Stimulated activated CD4-positive, alpha-beta T cell treated with anti-CD3 and anti-CD28 coated beads, Interleukin-1b, Interleukin-23, amount 100 ng/mL, for 24 hours (primary cell): ENCODE measurements at places on chromosomes 7 and 10.

DNA sequence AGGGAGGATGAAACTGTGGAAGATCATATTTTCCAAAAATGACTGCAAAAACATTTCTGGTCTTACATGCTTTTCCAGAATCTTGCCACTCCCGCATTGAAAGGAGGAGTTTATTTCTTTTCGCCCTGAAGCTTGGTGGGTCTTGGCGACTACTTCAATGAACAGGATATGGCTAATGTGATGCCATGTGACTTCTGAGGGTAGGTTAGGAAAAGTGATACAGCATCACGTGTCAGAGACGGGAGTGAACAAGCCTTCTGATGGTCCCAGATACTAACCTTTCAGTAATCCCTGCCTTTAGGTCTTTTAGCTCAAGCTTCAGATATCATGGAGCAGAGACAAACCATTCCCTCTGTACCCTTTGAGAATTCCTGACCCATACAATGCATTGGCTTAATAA, 192.2 kb upstream of the HPS1 start:
- DNase-seq = no peak

DNA sequence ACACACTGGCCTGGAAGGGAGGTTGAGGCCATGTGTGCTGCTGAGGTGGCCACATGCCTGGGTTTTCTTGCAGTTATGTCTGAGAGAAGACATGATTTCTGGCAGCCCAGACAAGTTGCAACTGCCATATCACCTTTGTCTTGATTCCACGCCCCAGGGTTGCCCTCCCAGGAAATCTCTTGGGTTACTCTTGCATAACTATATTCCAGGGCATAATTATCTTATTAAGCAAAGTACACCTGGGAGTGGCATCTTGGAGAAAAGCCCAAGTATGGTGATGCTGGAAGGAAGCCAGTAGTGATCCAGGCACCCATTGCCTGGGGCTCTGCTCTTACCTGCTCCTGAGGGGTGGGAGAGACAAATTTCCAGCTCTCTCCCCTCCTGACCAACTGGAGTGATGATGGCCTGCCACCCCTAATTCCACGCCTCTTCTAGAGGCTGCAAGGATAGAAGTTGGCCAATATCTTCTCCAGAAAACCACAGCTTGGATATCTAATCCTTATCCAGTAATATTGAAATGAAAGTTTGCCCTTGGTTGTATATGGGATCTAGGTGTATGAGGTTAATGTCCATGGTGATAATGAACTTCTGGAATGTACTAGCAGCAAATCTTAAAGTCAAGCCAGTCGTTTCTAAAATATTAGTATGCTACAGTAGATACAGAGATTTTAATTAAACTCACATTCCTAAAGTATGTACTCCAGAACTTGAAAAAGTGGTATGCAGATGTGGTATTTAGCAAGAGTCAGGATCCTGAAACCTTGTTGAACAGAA, 5.0 kb downstream of the AKR1B10 start:
- no peak for DNase-seq

GRCh38 chr10:48801001-48801421, 116.3 kb downstream of the WDFY4 start:
- no peak for DNase-seq

GRCh38 chr7:39890411-39890810, 59.6 kb upstream of the CDK13 start:
- no peak for DNase-seq

- DNase-seq = no peak
Measured at GRCh38 chr7:21766218-21766617, 179.5 kb downstream of the CDCA7L start.

DNA sequence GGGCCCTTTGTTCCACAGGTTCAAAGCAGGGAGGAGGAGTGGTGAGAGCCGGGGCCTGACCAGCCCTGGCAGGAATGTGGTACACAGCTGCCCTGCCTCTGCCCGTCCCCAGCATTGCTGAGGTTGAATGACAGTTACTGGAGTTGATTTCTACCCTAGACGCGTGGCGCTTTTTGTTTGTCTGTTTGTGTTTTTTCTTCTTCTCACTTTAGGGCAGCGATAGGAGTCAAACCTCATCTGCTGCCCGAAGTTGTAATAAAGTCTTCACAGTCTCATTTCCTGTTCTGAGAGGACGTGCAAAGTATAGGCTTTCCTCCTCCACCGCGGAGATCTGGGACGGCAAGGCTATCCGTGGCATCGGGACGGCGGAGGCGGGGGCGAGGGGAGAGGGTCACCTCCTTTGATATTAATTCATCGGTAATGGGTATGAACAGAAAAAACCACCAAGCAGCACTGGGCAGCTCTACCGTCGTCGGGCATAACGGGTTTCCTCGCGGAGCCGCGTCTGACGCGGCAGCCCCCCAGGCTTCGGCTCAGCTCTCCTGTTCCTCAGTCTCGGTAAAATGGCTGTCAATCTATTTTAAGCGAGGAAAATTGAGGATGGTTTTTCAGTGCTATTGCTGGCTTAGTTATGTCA, 160.8 kb downstream of the LRMDA start:
- DNase-seq = no peak

- DNase-seq = no peak
Measured at GRCh38 chr10:34018784-34019183, 684.3 kb upstream of the NRP1 start.

DNA sequence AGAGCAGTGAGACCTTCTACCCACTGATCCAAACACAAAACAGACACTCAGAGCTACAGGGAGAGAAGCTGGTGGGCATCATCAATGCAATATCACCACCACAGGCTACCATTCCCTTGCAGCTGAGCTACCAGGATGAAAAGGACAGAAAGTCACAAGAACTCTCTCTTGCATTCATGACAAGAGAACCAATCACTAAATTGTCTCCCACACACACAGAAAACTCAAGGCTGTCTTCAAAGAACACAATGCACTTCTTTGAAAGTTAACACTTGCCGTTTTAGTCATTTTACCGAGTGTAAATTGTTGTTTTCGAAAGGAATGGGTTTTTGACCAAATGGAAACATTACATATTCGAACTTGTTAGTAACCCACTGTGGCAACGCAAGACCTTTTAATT, 626.6 kb downstream of the SORCS1 start:
- DNase-seq = no peak

DNA sequence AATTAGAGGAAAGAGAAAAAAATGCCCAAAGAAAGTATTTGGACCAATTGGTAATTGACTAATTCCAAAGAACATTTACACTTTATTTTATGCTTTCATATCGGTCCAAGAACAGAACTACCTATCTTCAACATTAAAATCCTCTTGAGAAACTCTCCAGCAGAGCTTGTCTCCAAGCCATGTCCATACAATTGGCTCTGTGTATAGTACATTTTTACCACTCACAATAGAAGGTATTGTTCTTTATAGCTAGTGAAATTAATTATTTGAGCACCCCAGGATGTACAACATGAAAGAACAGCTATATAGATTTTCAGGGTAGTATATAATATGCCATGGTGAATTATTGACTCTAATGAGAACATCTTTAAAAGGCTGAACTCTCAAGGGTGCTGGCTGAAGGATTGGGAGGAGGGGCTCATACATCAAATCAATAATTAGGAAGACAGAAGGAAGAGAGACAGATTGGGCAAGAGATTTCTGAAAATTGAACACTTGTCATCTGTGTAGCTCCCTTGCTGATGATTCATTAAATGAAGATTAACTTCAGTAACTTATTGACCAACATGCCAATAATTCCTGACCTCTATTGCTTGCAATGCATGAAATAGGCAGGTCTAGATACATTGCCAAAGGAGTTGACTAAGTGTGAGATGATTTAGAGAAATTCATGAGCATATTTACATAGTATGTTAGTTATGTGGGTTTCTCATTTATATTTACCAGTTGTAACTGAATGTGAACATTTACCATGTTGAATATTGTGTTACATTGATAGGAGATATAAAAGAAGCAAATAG, 249.7 kb downstream of the MTERF1 start:
- DNase-seq = no peak

- no peak for DNase-seq
Measured at GRCh38 chr10:1633783-1634182, 103.5 kb downstream of the ADARB2 start.

GRCh38 chr10:37680243-37680683, 177.1 kb downstream of the ZNF248 start:
- DNase-seq = no peak

DNA sequence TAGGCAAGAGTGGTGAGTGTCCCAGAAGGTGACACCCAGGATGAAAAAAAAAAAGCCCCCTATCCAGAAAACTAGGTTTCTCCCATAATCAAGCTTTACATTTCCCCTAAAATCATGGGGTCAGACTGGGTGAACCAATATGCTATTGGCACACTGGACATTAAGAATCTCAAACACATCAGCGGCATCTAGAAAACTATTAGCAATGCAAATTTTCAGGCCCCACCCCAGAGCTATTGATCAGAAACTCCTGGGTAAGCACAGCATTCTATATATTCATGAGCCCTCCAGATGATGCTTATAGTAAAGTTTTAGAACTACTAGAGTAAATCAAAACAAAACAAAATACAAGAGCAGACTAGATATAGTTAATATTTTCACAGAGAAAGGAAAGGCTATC, 36.4 kb downstream of the IQUB start:
- DNase-seq = no peak

- no peak for DNase-seq
Measured at GRCh38 chr10:60170250-60170649, 219.4 kb downstream of the ANK3 start.

DNA sequence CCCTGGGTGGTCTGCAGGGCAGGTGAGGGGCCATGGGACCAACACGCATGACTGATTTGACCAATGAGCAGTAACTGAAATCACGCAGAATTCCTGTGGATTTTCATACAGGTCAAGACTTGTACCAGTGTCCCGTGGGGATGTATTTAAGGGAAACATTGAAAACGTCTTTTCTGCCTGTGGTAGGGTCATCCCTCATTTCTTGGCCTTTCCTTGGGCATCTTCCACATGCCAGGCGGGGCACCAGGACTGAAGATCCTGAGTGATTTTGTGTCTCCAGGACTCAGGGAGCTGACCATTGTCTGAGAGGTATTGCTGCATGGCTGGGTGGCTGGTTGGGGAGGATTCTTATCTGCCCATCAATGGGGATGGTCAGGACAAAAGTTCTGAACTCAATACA, 289.0 kb downstream of the GLRX3 start:
- DNase-seq = no peak

GRCh38 chr7:49037346-49038210, 113.2 kb downstream of the CDC14C start:
- no peak for DNase-seq

- no peak for DNase-seq
Measured at GRCh38 chr10:29870522-29871044, 188.8 kb downstream of the JCAD start.

- no peak for DNase-seq
Measured at GRCh38 chr10:21194510-21194993, 297.4 kb upstream of the NEBL start.

GRCh38 chr7:36037121-36037662, 115.9 kb upstream of the EEPD1 start:
- DNase-seq = no peak

DNA sequence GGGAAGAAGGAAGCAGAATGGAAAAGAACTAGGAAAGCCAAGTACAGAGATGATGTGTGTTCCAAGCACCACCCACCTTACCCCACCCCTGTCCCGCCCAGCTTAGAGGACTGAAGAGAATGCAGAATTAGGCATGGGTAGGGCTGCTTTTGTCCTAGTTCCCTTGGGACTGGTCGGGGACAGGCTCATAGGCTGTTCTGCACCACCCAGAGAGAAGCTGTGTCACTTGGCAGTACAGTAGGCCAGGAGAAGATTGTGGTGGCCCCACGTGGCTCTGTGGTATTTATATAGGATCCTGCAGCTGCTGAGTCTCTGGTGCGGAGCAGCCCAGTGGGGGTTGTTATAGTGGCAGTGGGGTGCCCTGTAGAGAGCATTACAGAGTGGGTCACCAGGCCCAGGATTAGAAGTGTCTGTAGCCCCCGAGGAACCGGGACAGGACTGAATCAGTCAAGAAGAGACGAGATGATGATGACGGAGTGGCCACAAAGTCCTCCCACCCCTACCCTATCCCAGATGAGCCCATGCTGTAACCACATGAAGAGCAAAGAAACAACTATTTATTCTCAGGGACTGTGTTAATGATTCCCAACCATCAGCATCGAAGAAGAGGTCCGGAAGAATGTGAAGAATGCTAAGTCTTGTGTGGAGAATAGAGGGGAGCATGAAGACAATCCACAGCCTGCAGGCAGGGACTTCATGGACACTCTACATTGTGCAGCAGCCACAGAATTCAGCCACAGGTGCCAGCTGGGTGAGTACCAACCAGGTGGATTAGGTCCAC, 88.9 kb downstream of the C1GALT1 start:
- DNase-seq = no peak

DNA sequence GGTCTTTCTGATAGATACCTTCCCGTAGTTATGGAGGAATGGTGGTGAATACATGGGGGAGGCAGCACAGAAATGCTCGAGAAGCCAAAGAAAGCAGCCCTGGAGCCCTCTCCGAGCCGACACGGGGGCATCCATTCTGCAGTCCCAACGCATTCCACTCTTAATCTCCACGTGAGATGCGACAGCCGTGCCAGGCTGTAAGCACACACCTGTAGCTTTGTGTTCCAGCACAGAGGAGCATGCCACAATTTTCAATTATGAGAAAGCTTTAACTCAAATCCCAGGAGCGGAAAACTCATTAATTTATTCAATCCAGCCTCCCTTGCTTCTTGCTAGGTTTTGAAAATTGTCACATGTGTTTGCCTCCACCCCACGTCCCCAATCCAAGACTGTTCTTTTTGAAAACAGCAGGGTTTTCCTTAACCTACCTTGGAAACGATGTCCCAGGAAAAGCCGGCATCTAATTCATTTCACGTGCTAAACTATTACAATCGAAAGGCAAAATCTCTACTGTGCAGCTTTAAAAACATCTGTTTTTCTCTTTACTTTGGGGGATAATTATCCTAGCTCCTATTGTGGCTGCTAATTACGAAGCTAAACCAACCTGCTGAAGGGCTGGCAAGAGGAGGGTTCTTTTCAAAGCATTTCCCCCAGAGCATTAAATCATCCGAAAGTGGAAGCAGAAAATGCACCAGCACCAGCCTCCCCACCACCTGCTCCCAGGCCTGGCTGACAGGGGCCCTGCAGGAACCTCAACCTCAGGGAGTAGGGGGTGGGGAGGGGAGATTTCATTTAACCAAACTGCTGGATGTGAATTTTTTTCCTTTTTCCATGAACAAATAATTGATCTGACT, 56.0 kb upstream of the CHST15 start:
- DNase-seq = no peak

- no peak for DNase-seq
Measured at GRCh38 chr10:76168437-76168836, 737.0 kb downstream of the LRMDA start.

DNA sequence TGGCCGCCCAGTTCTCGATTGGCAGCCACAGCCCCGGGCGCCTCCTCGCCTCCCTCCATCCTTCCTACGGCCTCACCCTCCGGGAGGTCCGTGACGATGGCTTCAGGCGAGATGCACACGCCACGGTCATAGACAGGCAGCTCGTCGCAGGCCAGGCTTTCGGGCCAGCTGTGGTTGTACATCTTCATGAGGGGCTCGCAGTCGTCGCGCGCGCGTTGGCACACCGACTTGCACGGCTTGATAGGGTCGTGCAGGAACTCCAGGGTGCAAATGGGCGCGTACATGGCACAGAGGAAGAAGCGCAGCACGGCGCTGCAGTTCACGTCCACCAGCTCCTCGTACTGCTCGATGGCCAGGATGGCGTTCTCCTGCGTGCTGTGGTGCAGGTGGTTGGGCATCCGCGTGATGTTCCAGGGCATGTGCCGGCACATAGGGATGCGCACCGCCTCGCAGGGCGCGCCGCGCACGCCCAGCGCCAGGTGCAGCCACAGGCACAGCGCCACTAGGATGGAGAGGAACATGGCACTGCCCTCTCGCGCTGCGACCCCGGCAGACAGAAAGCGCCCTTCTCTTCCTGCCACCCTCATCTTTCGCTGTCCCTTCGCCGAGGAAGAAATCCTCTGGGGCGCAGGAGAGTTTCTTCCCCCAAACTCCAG, 472 bp downstream of the SFRP4 start:
- DNase-seq = no peak
